ENCODE measurements at places on chromosomes 12 and 14.

GRCh38 chr12:130870442-130871285 lies 1.2 kb upstream of the RAN start:
- peak; percentile 60 for DNase-seq

DNA sequence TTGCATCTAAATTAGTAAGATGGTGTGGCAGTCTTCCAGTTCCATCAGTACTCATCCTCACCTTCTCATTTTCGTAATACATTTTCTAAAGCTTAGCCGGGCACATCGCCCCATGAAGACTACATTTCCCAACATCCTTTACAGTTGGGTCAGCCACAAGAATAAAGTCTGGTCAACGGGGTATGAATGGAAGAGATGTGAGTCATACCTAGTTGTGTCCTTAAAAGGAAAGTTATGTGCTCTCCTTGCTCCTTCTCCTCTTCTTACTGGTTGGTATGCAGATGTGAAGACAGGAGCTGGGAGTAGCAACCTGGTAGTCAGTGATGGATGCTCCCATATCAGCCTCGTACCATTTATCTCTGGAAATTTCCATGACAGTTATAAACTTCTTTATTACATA lies 35.9 kb upstream of the EGLN3 start:
- no peak for DNase-seq

- no peak for DNase-seq
Observed at GRCh38 chr14:68794851-68795596, 2.2 kb upstream of the ZFP36L1 start.

- DNase-seq = no peak
Observed at GRCh38 chr12:6632026-6632983, 3.5 kb downstream of the LPAR5 start.

GRCh38 chr12:176321-177181 lies 37.4 kb downstream of the SLC6A12 start:
- DNase-seq = no peak

GRCh38 chr12:48336564-48336963 lies 14.2 kb downstream of the ZNF641 start:
- DNase-seq = no peak

DNA sequence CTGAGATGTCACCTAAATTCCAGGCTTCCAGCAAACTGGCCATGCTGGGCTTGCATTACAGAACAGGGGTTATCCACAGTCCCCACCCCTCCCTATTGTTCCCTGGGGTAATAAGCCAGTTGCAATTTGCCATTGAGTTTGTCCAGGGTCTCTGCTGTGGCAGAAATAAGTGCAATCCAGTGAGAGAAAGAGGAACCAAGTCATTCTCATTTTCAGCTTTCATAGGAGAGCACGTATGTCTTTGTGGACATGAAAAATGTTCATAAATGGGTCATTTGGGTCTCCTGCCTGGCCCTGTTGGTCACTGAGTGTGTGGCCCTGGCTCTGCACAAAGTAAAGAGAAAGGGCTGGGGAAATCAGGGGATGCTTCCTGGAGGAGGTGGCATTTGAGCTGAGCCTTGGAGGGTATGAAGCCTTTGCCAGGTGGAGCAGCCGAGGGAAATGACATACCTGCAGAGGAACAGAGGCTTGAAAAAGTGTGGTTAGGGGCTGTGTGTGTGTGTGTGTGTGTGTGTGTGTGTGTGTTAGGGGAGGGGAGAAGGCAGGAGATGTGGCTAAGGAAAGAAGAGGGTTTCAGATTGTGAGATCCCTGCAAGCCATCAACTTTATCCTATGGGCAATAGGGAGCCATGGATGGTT lies 29.3 kb downstream of the CMKLR1 start:
- DNase-seq = no peak

- DNase-seq = no peak
Observed at GRCh38 chr12:88624911-88625310, 44.6 kb upstream of the KITLG start.

DNA sequence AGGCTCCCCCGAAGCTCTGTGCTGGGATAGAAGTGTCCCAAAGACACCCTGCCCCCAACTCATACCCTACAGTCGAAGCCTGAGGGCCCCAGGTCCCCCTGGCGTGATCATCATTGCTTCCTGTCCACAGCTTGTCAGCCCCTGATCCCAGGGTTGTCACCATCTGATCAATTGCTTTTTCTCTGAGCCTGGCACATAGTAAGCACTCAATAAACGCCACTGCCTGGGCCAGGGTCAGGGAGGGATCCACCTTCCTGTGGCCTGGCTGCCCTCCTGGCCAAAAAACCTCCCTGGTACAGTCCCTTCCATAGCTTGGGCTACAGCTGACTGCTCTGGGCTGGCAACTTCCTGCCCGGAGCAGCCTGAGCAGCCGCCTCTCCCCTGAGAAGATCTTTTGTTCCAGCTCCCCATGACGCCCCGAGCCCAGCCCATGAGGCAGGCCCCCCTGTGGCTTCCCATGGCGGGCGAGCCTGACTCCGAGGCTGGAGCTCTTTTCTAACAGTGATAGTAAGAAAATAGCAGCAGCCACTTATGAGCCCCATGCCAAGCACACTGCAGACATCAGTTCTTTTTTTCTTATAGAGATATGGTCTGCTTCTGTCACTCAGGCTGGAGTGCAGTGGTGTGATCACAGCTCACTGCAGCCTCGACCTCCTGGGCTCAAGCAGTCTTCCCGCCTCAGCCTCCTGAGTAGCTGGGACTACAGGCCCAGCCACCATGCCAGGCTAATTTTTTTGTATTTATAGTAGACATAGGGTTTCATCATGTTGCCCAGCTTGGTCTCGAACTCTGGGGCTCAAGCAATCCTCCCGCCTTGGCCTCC lies 6.5 kb downstream of the SH2B3 start:
- no peak for DNase-seq

DNA sequence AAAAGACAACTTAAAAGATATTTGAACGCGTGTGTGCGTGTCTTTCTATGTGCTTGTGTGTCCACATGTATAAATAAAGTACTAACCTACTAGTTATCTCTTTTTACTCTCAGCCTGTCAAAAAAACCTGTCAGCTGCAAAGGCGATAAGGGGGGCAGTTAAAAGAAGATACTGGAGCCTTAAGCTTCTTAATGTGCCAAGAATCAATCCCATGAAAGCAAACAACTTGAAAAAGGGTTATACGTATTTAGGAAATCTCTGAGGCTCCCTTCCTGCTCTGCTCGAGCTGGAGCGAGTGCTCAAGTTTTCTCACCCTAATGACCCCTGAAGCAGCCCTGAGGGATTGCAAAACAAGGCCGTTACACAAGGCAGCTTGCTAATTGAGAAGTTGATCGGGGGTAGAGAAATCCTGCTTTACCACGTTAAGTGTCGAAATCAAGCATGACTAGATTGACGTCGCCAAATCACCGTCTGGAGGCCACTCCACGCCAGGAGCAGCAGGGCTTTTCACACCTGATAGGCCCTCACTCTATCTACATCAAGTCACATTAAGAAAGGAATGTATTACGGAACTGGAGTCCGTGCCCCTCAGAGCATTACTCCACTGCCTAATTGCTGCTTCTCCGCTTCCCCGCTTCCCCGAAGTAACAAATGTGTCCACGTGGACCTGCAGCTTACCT lies 32.4 kb downstream of the LMO3 start:
- no peak for DNase-seq

GRCh38 chr12:49507139-49507538 lies 31.7 kb upstream of the KCNH3 start:
- DNase-seq = no peak

DNA sequence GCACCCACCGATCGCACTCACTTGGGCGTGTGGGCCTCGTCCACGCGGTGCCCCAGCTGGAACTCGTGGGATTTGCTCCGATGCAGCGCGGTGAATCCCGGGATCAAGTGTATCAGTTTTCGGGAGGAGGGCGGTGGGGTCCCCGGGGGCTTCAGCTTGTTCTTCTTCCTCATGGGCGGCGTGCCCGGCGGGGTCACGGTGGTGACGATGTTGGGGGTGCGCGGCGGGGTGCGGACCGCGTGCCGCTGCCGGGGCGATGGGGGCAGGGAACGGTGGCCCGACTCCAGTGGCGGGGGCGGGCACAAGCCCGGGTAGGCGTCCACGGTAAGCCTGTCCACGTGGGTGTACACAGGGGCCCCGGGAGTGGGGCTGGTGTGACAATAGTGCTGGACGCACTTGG lies 207.8 kb downstream of the KSR2 start:
- no peak for DNase-seq

GRCh38 chr14:100660882-100661635 lies 65.6 kb upstream of the DLK1 start:
- no peak for DNase-seq

DNA sequence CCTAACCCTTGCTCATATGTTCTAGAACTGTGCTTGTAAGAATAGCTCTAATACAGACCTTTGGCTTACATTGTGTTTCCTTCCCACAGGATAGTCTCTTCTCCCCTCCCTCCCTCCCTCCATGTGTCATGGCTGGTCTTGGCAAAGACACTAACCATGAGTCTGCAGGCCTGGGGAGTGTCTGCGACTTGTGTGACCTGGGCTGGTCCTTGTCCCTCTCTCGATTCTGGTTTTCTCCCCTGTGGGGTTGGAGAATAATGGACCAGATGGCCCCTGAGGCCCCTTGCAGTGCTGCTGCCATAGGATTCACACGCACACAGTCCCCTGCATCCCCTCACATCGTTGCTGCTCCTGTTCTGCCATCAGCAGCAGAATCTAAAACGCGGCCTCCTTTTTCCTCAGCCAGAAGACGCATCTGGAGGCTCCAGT lies 30.3 kb downstream of the DEGS2 start:
- DNase-seq = no peak
